ENCODE measurements at places on chromosomes 5 and 9.

GRCh38 chr9:518540-518939 is 303.9 kb downstream of the DOCK8 start:
- DNase-seq: no peak

DNA sequence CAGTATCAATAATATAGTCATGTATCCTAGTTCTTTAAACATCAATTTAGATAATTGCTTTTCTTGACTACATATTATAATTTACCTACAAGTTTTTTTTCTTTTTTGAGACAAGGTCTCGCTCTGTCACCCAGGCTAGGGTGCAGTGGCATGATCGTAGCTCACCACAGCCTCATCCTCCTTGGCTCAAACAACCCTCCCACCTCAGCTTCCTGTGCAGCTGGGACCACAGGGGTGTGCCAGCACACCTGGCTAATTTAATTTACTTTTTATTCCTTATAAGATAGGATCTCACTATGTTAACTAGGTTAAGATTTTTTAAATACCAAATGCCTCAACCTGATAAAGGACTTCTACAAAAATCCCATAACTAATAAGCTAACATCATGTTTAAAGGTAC is 21.1 kb downstream of the UIMC1 start:
- no peak for DNase-seq

- no peak for DNase-seq
Measured at GRCh38 chr5:10760096-10760920, 726 bp downstream of the DAP start.

- DNase-seq: no peak
Measured at GRCh38 chr5:138789771-138790242, 36.6 kb downstream of the CTNNA1 start.

DNA sequence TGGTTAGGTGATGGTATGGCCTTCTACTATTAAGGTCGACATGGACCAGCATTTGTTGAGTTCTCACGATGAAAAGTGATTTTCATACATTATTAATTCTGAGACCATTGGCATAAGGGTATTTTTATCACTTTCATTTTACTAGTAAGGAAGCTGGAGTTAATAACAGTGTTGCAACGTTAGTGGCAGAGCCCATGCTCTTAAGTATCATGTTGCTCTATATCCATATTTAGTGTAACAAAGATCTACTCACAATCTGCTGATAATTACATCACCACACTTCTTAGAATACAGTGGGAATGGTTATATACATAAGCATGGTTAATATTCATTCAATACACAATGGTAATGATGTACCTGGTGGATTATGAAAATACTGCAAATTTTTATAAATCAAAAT is 81.9 kb downstream of the PRR16 start:
- DNase-seq: no peak

GRCh38 chr9:112308588-112308987 is 24.8 kb downstream of the PTBP3 start:
- no peak for DNase-seq

DNA sequence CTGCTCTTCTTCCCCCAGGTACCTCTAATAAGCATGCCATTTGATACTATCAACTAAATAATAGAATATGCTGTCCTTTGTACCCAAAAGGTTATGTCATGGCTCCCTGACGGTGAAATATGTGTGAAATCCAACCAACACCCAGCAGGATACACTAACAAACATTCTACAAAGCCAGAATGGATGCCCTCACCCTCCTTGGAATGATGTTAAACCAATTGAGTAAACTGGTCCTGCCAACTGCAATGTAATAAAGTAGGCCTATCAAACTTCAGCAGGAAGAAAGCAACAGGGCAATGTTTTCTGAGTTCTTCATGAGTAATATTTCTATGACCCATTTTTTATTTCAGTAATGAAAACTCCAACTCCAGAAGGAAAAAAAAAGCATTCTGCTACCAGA is 24.9 kb downstream of the RGMB start:
- DNase-seq: no peak

- no peak for DNase-seq
Measured at GRCh38 chr5:168156170-168156569, 135.3 kb upstream of the WWC1 start.

GRCh38 chr5:43303242-43303641 is 10.0 kb downstream of the HMGCS1 start:
- no peak for DNase-seq
